MCF 10A (cell line): ENCODE measurements at places on chromosomes 5 and 9. TPM values are rescaled to one million over a fixed set of nuclear protein-coding genes. Genes with fewer than 3 reads are reported as not detected.

UAP1L1 gene
- total RNA-seq: 1.0 and 3.7 TPM in 2 replicates

GRCh38 chr5:141929398-141930058 is 5.9 kb downstream of the DELE1 start:
- no peak for DNase-seq
- H3K27me3 ChIP-seq: no peaks in the 10 kb centered on the region
- H3K4me1 ChIP-seq: peaks cover 9% of the 10 kb centered on the region
- H3K4me3 ChIP-seq: no peak overlapping the region
- H3K36me3 ChIP-seq: peaks cover 94% of the 10 kb centered on the region

GRCh38 chr5:127564002-127564769 is 46.7 kb downstream of the PRRC1 start:
- no peak overlapping the region for H3K4me3 ChIP-seq
- DNase-seq: peak; percentile 89
- peaks cover 5% of the 10 kb centered on the region for H3K4me1 ChIP-seq
- H3K27ac ChIP-seq: no peak overlapping the region
- H3K27me3 ChIP-seq: peaks cover 10% of the 10 kb centered on the region

DNA sequence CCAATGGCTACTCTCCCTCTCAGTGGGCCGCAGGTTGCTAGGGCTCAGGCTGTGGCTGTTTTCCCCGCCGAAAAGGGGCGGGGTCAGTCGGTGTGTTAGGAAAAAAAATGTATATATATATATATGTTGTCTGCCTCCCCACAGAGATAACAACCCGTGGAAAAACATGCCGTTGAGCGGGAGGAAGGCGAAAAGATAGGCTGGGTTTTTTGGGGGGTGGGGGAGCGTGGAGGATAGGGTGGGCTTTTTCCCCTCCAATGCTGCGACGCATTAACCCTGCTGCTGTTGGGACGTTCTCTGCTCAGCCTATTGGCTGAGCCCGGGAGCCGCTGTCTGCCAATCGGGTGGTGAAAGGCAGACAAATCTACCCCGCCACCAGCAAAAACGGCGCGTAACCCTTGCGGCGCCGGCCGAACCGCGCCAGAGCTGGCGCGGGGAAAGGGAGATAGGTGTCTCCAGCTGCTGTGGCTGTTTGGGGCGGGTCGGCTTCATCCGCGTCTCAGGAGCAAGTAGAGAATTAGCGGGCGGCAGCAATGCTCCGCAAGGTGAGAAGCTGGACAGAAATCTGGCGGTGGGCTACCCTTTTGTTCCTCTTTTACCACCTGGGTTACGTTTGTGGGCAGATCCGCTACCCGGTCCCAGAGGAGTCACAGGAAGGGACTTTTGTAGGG is at the start of gene PCDHGC4:
Gene PCDHGC4 (plus strand): TSS at position 390 of the 671 bp plus-strand sequence. CDS start 144 bp downstream, at position 534.
- no peak for DNase-seq
- no peaks in the 10 kb centered on the region for H3K27me3 ChIP-seq
- H3K4me3 ChIP-seq: no peak within 1 kb of the TSS
- peaks cover 14% of the 10 kb centered on the region for H3K36me3 ChIP-seq
- H3K4me1 ChIP-seq: peaks cover 14% of the 10 kb centered on the region

DNA sequence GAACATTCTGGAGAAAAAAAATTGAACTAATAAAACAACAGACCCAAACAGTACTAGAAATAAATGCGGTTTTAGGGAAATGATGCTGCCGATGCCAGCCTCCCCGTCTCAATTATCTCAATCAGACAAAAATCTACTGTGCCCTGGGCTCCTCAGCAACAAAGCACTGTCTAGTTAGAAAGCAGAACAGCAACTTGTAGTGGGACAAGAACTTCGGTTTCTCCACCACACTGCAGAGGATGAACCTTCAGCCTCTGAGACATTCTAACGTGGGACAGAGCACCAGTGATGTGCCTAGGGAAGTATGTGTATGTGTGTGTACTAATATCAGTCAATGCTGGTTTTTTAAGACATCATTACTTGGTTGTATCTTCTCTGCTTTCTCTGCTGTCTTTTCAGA is 11.1 kb upstream of the CAST start:
- DNase-seq: no peak
- H3K27me3 ChIP-seq: no peaks in the 10 kb centered on the region
- no peak overlapping the region for H3K27ac ChIP-seq
- no peaks in the 10 kb centered on the region for H3K36me3 ChIP-seq
- no peak overlapping the region for H3K4me3 ChIP-seq

GRCh38 chr9:111152614-111153406 is 114.5 kb upstream of the LPAR1 start:
- H3K4me1 ChIP-seq: no peaks in the 10 kb centered on the region
- H3K27ac ChIP-seq: no peak overlapping the region
- H3K4me3 ChIP-seq: no peak overlapping the region
- no peaks in the 10 kb centered on the region for H3K36me3 ChIP-seq

GRCh38 chr5:69024241-69024651 is 69.6 kb upstream of the SLC30A5 start:
- no peak overlapping the region for H3K4me3 ChIP-seq
- no peaks in the 10 kb centered on the region for H3K36me3 ChIP-seq
- H3K4me1 ChIP-seq: no peaks in the 10 kb centered on the region
- peaks cover 32% of the 10 kb centered on the region for H3K27me3 ChIP-seq
- peak; percentile 74 for DNase-seq
- no peak overlapping the region for H3K27ac ChIP-seq

- no peak for DNase-seq
- H3K4me3 ChIP-seq: no peak overlapping the region
- H3K4me1 ChIP-seq: no peaks in the 10 kb centered on the region
- no peaks in the 10 kb centered on the region for H3K27me3 ChIP-seq
- H3K36me3 ChIP-seq: no peaks in the 10 kb centered on the region
Measured at GRCh38 chr5:56426693-56427092, 193.6 kb upstream of the ANKRD55 start.

PHYHD1 gene
- 0.70 and 2.0 TPM in 2 replicates for total RNA-seq

- no peak overlapping the region for H3K27ac ChIP-seq
- no peaks in the 10 kb centered on the region for H3K36me3 ChIP-seq
- DNase-seq: no peak
- H3K4me1 ChIP-seq: peaks cover 45% of the 10 kb centered on the region
Measured at GRCh38 chr9:93461821-93462220, 8.4 kb upstream of the FAM120AOS start.

SPEF2 gene
- 5.3 and 5.6 TPM in 2 replicates for total RNA-seq

PAPPA gene
- total RNA-seq: 6.1 and 7.0 TPM in 2 replicates

DNA sequence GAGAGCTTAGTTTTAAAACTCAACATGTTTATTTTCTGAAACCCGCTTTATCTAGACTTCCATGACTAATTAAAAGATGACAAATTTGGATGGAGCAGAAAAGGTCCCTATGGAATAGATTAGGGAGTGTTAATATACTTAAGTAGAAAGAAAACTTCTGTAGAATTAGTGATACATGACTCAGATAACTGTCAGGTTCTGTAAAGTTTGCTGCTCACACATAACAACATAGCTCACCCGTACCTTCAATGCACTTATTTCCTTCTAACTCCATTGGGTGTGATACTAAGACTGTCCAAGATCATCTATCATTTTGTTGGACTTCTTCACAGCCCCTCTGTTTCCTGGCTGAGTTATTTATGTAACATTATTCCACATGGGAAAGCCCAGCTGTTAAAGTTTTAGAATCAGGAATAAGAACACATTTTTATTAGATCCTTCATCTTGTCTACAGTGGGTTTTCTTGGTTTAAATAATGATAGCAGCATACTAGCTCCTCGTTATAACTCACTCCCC is 27.8 kb downstream of the TMEM167A start:
- peaks cover 13% of the 10 kb centered on the region for H3K36me3 ChIP-seq
- H3K4me3 ChIP-seq: no peak overlapping the region
- no peak overlapping the region for H3K27ac ChIP-seq
- DNase-seq: no peak

DNA sequence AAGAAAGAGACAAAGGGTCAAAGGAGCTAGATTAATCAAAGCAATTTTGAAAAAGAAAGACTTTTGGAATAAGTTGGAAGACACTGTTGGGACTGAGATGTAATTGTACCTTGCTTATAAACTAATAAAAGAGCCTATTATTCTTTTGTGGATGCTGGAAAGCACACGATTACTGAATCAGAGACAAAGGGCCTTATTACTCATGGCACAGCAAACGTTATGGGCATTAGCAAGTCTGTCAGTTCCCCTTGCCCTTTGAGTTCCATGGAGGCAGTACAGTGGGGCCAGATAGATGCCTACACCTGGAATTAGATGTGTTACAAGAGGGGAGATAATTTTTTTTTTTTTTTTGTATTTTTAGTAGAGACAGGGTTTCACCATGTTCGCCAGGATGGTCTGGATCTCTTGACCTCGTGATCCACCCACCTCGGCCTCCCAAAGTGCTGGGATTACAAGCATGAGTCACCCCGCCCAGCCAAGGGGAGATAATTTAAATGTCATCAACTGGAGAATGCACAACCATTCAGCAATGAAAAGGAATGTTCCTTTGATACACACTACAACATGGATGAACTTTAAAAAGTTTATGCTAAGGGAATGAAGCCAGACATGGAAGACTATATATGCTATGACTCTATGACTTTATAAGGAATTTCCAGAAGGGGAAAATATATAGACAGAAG is 128.9 kb downstream of the STARD4 start:
- peak; percentile 18 for DNase-seq
- no peak overlapping the region for H3K27ac ChIP-seq
- no peaks in the 10 kb centered on the region for H3K27me3 ChIP-seq
- no peaks in the 10 kb centered on the region for H3K4me1 ChIP-seq

SAXO1 gene
- total RNA-seq: not detected in 2 replicates

DNA sequence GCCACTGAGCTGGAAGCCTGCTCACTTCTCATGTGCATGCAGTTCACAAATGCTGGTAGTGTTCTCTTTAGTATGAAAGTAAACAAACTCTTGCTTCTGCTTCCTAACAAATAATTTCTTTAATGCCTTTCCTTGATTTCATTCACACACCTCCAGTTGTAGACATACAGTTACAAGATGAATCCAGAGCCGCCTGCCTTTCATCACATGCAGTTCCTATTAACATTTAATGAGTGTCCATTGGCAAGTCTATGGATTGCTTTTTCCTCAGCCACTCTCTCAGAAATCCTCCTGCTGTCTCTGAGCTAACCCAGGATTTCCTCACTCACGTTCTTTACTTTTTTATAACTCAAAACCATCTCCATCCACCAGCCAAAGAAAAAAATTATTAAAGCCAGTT is 408.6 kb downstream of the BNC2 start:
- no peak for DNase-seq
- H3K27ac ChIP-seq: no peak overlapping the region
- no peaks in the 10 kb centered on the region for H3K36me3 ChIP-seq
- H3K4me1 ChIP-seq: peaks cover 10% of the 10 kb centered on the region
- H3K4me3 ChIP-seq: no peak overlapping the region

DNA sequence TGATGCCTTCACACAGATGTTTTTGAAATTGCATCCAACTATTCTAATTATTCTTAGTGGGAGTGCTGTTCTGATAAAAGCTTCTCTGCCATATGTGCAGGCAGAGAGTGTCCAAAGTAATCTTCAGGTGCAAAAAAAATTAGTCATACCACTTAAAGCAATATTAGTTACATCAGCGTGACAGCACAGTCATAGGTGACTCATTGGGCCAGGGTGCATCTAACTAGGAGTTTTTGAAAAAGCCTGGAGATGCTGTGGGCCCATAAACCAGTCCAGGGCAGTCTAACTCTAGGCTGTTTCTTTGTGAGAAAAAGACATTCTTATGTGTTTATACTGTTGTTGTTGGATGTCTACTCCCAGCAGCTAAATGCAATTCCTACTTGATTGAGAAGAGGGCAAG is 33.0 kb upstream of the C6 start:
- no peaks in the 10 kb centered on the region for H3K27me3 ChIP-seq
- no peaks in the 10 kb centered on the region for H3K36me3 ChIP-seq
- H3K4me1 ChIP-seq: peaks cover 12% of the 10 kb centered on the region
- peak overlapping the region; percentile 35 for H3K27ac ChIP-seq
- no peak overlapping the region for H3K4me3 ChIP-seq
- peak; percentile 91 for DNase-seq

NOXA1 gene
- total RNA-seq: 8.2 and 8.9 TPM in 2 replicates

TMEM252 gene
- total RNA-seq: not detected in 2 replicates

- no peaks in the 10 kb centered on the region for H3K4me1 ChIP-seq
- peak; percentile 61 for DNase-seq
- no peak within 1 kb of the TSS for H3K27ac ChIP-seq
- no peaks in the 10 kb centered on the region for H3K36me3 ChIP-seq
- no peaks in the 10 kb centered on the region for H3K27me3 ChIP-seq
Measured at GRCh38 chr5:95730730-95731570, at the start of gene RHOBTB3. Gene RHOBTB3, plus strand, starts transcription at chr5:95731336. Its CDS starts 347 bp downstream, at chr5:95731683.

- no peak overlapping the region for H3K4me3 ChIP-seq
- H3K36me3 ChIP-seq: no peaks in the 10 kb centered on the region
- H3K27me3 ChIP-seq: no peaks in the 10 kb centered on the region
- no peak for DNase-seq
- H3K27ac ChIP-seq: no peak overlapping the region
- peaks cover 7% of the 10 kb centered on the region for H3K4me1 ChIP-seq
Measured at GRCh38 chr5:75663579-75664284, 52.5 kb downstream of the ANKDD1B start.

DNA sequence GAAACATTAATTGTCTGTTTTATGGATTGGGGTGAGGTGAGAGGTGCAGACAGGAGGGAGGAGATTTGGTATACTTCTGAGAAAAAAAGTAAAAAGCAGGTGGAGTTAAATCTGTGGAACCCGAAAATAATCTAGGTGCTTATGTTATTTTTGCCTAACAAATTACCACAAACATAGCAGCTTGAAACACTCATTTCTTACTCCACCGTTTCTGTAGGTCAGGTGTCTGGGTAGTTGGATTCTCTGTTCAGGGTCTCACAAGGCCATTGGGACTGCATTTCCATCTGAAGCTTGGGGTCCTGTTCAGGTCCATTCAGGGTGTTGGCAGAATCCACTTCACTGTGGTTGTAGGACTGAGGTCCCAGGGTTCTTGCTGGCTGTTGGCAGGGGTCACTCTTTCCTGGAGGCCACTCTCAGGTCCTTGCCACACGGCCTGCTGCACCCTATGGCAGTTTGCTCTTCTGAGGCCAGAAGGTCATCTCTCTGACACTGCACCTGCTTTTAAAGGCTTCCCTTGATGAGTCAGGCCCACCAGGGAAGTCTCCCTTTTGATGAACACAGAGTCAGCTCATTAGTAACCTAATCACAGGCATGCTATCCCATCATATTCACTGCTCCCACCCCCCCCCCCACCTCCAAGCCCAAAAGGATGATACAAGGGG is 82.2 kb downstream of the TRIO start:
- DNase-seq: no peak
- H3K27me3 ChIP-seq: no peaks in the 10 kb centered on the region
- peaks cover 27% of the 10 kb centered on the region for H3K36me3 ChIP-seq
- peaks cover 23% of the 10 kb centered on the region for H3K4me1 ChIP-seq
- no peak overlapping the region for H3K4me3 ChIP-seq

ZNF300 gene
- total RNA-seq: 14.6 and 15.4 TPM in 2 replicates

PCDHA9 gene
- total RNA-seq: 0.25 and 0.28 TPM in 2 replicates

- H3K27ac ChIP-seq: no peak overlapping the region
- no peak for DNase-seq
- H3K27me3 ChIP-seq: no peaks in the 10 kb centered on the region
- no peaks in the 10 kb centered on the region for H3K4me1 ChIP-seq
- H3K36me3 ChIP-seq: no peaks in the 10 kb centered on the region
Measured at GRCh38 chr9:92564982-92565381, 29.2 kb upstream of the ECM2 start.

GRCh38 chr5:41154491-41154890 is 58.8 kb downstream of the C6 start:
- H3K27ac ChIP-seq: no peak overlapping the region
- H3K27me3 ChIP-seq: peaks cover 19% of the 10 kb centered on the region
- H3K4me3 ChIP-seq: no peak overlapping the region
- peaks cover 12% of the 10 kb centered on the region for H3K4me1 ChIP-seq
- no peaks in the 10 kb centered on the region for H3K36me3 ChIP-seq
- no peak for DNase-seq

NTRK2 gene
- total RNA-seq: not detected in 2 replicates

- peaks cover 2% of the 10 kb centered on the region for H3K4me1 ChIP-seq
- peaks cover 3% of the 10 kb centered on the region for H3K27me3 ChIP-seq
- no peak for DNase-seq
Measured at GRCh38 chr5:37831821-37832534, 7.9 kb downstream of the GDNF start.

GRCh38 chr5:144458216-144458615 is 287.5 kb downstream of the KCTD16 start:
- H3K36me3 ChIP-seq: no peaks in the 10 kb centered on the region
- no peak overlapping the region for H3K4me3 ChIP-seq
- DNase-seq: no peak
- no peak overlapping the region for H3K27ac ChIP-seq
